Osteoblast (primary cell): ENCODE measurements at places on chromosomes 2 and 18. TPM values are rescaled to one million over a fixed set of nuclear protein-coding genes. Genes with fewer than 3 reads are reported as not detected.

CROCC2 gene
- total RNA-seq, result under 0.01 TPM in 2 replicates

MARCO gene
- not detected in 2 replicates for total RNA-seq

MYO1B gene
- total RNA-seq, result 229 and 246 TPM in 2 replicates

MERTK gene
- total RNA-seq, result 0.59 and 0.72 TPM in 2 replicates

GRCh38 chr2:61786876-61787275 is 67.0 kb downstream of the FAM161A start:
- DNase-seq, result no peak

DNA sequence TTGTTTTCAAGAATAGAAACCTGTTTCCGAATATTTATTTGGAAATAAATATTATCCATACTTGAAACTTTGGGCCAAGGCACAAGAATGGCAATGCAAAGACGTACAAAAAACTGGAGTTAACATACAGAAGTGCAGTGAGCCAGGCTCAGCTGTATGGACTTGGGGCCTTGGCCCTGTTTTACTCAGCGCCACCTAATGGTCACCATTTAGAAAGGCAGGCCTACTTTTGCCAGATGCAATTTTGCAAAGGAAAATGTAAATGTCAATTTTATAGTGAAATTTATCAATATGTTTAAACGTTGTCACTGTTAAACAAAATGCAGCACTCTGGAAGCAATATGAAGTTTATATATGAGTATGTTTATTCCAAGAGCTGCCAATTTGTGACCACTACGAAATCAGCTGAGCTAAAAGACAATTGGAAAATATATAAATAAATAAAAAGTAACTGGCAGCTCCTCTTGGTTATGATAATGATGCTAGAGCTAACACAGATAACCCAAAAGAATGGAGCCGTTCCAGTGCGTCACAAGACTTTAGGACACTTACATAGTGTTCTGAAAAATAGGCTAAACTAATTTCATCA is 155.0 kb downstream of the ARHGAP15 start:
- no peak for DNase-seq

DNA sequence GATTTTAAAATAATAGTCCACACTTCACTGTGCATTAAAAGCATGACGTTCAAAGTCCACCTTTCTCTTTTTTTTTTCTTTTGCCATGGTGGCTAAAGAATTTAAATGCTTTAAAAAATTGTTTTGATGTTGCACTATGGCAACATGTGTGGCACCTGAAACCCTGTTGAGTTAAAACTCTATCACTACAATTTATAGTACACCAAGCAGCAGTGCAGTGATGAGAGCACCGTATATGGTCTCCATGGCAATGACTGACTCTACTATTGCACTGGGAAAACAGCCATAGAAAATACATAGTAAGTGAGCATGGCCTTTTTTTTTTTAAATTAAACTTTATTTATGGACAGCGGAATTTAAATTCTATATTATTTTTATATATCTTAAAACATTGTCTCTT is 298.8 kb downstream of the FIGN start:
- DNase-seq, result no peak

DNA sequence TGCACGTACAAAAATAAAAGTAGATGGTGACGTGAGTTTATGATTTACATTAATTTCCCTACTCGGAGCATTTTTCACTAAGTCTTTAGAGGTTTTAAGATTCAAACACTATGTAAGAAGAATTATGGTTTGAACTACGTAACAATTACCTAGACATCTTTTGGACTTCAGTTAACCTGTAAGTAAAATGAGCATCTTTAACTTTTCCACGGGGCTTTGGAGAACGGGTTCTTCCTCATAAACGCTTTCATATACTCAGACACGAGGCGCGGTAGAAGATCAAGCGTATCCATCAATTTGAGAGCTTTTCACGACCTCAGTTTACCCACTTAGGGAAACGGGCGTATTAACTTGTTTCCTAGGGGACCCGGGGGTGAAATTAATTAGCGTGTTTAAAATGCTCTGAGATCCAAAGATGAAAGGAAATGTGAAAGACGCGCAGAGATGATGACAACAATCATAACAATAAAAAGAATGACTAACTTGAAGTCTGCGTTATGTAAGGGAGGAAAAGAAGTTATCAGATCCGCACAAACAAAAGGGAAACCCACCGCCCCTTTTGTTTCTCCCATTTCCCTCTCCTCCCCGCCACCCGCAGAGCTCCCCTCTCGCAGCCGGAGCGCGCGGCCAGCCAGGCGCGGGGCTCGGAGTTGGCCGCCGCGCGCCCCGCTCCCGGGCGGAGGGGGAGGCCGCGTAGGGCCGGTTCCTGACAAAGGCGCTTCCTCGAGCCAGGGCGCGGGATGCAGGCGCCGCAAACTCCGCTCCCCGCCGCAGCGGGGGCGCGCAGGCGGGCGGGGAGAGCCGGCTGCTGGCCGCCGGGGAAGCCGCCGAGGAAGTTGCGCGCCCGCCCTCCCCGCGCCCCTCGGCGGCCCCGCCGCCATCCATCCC is 807 bp downstream of the PELI1 start:
- DNase-seq, result peak; percentile 91

- DNase-seq, result no peak
Measured at GRCh38 chr2:147542351-147542750, 302.5 kb upstream of the ACVR2A start.

DNA sequence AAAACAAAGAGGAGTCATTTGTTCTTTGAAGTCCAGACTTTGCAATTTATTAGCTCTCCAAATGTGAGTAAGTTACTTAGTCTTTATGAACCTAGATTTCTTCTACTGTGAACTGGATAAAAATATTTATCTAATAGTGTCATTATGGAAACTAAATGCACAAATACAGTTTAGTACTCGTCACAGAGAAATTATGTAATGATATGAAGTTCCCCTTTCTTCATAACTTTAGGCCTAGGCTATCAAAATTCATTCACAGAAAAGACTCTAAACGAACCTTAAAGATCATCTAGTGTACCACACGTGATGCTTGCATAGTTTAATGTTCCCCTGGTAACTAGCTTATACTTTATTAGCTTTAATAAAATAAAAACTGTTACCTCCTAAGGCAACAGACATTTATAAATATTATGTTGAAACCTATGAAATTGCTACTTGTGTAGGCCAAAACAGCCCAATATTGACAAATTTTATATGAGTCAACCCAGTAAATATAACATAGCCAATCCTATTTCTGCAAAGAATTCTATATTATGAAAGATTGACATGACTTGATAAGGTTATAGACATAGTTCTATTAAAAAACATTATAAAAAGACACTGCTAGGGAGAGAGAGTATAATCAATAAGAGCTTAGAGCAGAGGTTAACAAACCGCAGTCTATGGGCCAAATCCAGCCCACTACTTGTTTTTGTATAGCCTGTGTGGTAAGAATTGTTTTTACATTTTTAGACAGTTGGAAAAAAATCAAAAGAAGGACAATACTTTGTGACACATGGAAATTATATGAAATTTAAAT is 44.9 kb upstream of the ITPRID2 start:
- no peak for DNase-seq

GRCh38 chr2:12074126-12074844 is 327.9 kb downstream of the LPIN1 start:
- DNase-seq, result no peak

DNA sequence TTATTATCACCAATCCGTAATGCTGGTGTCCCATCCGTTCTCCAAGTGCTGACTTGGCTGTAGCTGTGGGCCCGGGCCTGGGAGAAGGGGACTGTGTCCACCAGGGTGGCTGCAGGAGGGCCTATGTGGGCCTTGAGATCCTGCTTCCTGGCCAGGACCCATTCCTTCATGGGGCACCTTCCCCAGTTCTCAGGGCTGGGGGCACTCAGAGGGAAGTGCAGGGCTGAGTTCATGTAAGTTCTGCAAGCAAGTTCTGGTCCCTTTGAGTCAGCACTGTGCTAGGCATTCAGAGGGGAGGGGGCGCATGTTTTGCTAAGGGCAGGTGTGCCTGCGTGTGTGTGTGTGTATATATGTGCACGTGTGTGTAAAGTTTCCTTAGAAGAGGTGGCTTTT is 94.0 kb downstream of the GLI2 start:
- DNase-seq, result no peak

- DNase-seq, result no peak
Measured at GRCh38 chr2:238391042-238391689, 35.6 kb upstream of the ASB1 start.

GRCh38 chr18:8249811-8250210 is 359.4 kb upstream of the RAB12 start:
- no peak for DNase-seq
